HCT116 (cell line): ENCODE measurements at places on chromosomes 6 and 20.
A peak's percentile ranks its signal among the peaks of the same experiment; 100 is the strongest.

DNA sequence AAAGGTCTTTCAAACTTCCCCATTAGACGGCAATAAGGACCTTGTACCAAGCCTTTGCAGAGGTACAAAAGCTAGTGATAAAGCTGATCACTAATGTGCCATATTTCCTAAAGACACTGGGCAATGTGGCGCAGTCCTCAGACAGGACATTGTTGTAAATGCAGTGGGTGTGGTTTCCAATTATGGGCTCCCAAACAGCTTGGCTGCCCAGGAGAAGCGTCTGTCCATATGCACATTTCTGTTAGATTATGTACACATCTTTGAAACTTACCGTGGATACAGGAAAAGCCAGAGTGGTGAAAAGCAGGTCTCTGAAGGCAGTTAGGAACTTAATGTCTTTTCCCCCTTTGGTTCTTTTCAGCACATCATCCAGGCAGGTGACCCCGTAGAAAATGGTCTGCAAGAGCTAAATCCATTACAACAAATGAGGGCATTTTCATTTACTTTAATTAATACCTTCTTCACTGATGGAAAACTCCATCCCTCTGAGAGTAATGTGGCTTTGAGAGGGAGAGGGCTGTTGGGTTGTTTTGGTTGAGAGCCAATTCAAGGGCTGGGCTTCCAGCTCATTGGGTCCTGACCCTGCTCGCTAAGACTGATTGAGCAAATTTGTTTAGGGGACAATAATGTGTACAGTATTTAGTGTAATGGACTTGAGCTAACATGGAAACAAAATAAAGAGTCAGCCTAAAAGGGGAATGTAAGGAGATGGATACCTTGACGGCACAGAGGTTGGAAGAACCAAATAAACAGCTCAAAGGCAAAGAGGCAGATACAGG is 10.4 kb downstream of the ADTRP start:
- no peak for DNase-seq

DNA sequence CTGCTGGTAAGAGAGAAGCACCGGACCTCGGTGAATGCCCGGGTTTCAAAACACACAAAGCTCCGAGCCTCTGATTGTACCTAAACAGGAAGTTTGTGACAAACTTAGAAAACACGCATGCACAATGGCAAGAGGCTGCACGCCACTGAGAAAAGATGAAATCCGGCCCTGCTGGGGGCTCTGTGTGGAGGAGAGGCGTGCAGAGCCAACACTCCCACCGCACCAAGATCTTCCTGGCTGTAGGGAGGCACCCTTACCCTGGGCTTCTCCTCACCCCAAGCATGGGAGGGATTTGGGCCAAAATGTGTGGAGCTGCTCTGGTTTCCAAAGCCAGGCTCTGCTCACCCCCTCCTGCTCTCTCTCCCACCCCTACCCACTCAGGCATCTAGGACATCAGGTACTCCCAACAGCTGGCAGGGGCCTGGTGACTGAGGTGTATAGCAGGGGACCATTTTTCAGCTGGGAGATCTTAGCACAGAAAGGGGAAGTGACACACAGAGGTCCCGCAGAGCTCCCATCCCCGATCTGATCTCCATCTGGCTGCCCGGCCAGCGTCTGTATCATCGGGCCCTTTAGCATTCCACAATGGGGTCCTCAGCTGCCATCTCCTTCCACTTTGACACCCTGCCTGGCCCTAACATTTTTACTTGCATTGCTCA is 84.2 kb downstream of the TRERF1 start:
- no peak for DNase-seq

DNA sequence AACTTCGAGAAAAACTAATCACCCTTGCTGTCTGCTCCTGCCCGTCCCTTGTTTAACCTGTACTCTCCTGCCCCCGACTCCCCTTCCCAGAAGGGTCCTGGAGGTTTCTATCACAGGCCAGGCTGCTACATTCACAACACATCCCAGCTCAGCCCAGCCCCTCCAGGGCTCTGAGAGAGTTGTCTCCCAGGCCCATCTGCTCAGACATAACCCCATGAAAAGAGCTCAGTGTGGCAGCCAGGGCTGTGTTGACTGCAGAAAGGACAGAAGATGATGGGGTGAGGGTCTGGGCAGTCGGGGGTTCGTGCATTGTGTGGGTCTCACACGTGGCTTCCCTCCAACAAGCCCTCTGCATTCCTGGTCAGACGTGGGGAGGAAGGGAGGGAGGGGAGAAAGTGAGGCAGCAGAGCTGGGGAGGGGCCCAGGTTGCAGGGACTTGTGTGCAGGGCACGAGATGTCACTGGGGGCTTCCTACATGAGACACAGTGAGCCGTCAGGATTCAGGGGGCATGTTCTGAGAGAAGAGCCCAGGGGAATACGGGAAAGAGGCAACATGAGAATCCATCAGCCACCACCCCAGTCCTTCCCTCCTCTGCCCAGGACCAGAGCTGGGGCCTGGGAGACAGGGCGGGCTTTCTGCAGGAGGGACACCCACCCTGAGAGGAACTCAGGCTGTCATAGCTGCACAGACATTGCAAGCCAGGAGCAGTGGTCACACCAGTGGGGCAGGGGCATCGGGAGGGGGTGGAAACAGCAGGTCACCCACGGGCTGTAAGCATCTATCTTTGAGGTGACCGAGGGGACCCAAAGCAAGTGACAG is 372.9 kb downstream of the PREX1 start:
- DNase-seq: no peak

- DNase-seq: no peak
Measured at GRCh38 chr6:14305131-14305530, 187.6 kb downstream of the CD83 start.

GRCh38 chr20:11492846-11493245 is 424.8 kb upstream of the BTBD3 start:
- no peak for DNase-seq

DNA sequence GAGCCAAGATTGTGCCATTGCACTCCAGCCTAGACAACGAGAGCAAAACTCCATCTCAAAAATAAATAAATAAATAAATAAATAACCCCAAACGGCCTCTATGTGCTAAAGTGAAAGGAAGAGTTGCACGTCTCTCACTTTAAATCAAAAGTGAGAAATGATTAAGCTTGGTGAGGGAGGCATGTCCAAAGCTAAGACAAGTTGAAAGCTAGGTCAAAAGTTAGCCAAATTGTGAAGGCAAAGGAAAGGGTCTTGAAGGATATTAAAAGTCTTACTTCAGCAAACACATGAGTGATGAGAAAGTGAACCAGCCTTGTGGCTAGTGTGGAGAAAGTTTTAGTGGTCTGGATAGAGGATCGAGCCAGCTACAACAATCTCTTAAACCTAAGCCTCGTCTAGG is 14.3 kb downstream of the ZBP1 start:
- no peak for DNase-seq

GRCh38 chr6:109894181-109894580 is 83.9 kb upstream of the GPR6 start:
- DNase-seq: no peak

- DNase-seq: peak; percentile 44
Measured at GRCh38 chr6:27188061-27188884, 59.2 kb upstream of the PRSS16 start.

DNA sequence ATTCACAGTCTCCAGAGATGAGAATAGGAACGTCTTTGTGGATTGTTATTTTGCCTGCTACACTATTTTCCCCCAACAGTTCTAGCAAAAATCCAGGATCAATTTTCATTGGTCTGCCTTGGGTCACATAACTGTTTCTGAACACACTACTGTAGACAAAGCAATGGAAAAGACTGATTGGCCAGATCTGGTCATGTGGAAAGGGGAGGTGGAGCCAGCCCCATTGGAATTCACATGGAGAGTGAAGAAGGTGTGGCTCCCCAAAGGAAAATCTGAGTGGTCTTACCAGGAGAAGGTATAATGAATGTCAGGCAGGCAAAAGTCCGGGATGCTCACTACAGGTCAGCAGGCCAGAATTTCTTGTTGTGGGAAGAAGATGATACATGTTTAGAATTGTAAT is 9.5 kb upstream of the TP53RK start:
- DNase-seq: no peak

- no peak for DNase-seq
Measured at GRCh38 chr6:31094389-31094881, 17.9 kb downstream of the C6orf15 start.

DNA sequence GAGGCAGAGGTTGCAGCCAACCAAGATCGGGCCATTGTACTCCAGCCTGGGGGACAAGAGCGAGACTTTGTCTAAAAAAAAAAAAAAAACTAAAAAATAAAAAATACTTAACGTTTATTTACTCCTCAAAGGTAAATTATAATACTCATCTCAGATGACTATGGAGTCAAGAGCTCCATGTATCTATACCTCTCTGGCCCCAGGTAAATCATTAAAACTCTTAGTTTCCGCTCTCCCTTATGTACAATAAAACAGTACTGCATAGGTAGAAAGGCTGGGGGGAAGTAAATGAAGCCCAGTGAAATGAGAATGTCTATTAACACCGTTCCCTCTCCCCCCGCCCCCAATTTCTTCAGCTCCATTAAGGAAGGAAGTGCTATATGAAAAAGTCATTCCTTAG is 1.2 kb downstream of the SRSF12 start:
- DNase-seq: no peak

DNA sequence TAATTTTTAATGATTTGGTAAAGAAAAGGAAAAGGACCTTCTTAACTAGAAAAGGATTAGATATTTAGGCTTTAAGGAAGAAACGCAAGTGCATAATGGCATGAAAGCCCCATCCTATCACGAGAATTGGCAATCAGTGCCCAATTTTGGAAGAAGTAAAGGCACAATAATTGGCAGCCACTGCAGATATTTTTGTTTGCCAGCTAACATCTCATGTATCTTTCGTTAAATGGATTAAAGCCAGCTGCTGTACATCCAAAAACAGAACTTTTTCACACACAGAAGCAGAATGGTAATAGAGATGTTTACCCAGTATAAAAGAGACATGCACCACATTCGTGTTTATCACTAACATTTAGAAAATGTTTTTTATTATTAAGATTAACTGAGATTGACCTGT is 180.3 kb downstream of the C6orf118 start:
- DNase-seq: no peak

DNA sequence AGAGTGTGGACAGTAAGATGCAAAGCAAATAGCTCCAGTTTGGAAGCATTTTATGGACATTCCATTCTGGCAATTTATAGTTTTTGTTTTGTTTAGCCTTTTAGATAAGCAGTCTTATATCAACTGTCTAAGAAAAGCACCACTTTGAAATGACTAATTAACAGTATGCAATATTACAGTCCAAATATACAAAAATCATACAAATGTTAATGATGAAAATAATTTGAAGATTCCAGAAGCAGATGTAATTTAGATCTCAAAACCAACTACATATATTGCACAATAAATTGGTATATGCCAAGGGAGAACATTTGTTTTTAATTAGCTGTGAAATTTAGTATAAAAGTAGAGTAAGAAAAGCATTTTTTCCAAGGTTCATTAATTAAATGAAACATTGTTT is 158.8 kb downstream of the KIF6 start:
- DNase-seq: no peak

DNA sequence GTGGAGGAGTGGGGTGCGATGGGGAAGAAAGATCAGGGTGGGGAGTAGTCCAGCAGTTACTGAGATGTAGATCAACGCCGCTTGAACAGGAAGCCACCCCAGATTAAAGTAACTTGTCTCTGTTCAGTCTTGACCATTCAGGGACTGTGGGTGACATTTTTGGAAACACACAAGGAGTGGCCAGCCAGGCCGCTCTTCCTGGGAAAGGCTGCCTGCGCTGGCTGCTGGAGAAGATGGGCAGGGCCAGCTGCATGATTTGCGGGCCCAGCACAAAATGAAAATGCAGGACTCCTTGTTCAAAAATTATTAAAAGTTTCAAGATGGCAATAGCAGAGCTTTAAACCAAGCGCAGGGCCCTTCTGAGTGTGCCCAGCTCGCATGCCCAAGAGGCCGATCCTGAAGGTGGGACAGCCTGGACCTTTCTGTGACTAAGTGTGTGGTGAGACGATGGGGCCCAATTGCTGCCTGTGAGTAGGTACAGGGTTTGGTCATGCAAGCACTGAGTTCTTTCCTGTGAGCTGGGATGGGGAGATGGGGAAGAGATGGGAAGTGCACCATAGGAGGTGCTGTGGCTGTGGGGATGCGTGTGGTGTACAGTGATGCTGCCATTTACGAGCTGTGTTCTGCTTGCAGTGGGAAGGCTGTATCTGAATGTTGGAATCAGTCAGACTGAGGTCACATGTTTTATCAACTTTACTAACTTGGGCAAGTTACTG is 51.3 kb downstream of the DAAM2 start:
- peak; percentile 4 for DNase-seq

- peak; percentile 51 for DNase-seq
Measured at GRCh38 chr6:71404145-71404966, 115.7 kb downstream of the OGFRL1 start.

DNA sequence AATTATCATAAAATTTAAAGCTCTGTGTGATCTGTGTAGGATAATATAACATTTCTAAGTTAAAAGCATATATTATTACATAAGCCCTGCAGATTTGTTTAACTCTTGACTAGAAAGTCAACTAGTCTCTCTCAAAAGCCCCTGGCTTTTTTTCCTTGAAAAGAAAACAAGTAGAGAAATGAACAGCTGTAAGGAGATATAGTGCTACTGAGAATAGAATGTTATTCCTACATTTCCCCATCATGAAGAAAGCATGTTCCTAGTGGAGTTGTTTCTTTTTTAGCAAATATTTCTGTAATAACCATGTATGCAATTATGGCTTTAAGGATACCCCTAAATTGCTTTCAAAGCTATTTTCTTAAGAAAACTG is 37.6 kb downstream of the SHLD1 start:
- DNase-seq: no peak

GRCh38 chr6:75368151-75368779 is 83.7 kb upstream of the TMEM30A start:
- peak; percentile 42 for DNase-seq

- DNase-seq: no peak
Measured at GRCh38 chr6:71134929-71135642, 153.5 kb upstream of the OGFRL1 start.

- no peak for DNase-seq
Measured at GRCh38 chr6:97405818-97406409, 122.9 kb upstream of the MMS22L start.

DNA sequence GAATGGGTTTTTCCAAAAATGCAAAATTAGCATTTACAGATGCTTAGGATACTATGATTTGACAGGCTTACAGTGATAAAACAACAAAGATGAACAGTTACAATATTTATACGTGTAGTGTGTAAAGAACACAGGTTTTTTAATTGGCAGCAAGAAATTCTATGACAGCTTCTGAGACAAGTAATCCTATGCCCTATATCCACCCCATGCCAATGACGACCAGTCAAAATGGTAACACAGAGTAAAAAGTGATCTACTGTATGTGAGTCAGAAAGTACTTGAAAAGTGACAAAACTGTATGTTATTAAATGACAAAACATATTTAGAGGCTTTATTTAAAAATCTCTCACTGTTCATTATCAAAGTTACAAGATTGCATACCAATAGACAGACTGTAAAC is 99.5 kb downstream of the PRDM1 start:
- no peak for DNase-seq

DNA sequence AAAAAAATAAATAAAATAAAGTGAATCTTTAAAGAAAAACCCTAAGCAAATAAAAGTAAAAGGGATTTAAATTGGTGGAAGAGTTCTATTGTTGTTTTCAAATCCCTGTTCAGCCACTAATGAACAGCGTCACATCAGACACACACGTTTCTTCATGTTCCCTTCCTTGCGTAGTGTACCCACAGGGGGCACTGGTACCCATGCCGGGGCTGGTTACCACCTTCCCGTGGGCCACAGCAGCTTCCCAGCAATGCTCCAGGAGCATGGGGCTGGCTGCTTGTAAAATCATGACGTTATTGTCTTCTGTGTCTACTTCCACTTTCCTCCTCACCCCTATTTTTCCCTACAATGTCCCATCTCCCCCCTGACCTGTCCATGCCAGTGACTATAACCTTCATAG is 988.7 kb downstream of the KIF16B start:
- DNase-seq: no peak
